Activated CD4-positive, alpha-beta T cell treated with anti-CD3 and anti-CD28 coated beads, Interleukin-2, amount 10 ng/mL, durations not matched to agents 7 days and 5 days (primary cell): ENCODE measurements at places on chromosomes 11 and 22. TPM values are rescaled to one million over a fixed set of nuclear protein-coding genes. Genes with fewer than 3 reads are reported as not detected.

GRCh38 chr11:61647529-61647928 is 32.7 kb upstream of the DAGLA start:
- no peaks in the 10 kb centered on the region for H3K36me3 ChIP-seq
- H3K27me3 ChIP-seq = peaks cover 2% of the 10 kb centered on the region
- no peaks in the 10 kb centered on the region for H3K4me1 ChIP-seq
- H3K27ac ChIP-seq = no peak overlapping the region

DNA sequence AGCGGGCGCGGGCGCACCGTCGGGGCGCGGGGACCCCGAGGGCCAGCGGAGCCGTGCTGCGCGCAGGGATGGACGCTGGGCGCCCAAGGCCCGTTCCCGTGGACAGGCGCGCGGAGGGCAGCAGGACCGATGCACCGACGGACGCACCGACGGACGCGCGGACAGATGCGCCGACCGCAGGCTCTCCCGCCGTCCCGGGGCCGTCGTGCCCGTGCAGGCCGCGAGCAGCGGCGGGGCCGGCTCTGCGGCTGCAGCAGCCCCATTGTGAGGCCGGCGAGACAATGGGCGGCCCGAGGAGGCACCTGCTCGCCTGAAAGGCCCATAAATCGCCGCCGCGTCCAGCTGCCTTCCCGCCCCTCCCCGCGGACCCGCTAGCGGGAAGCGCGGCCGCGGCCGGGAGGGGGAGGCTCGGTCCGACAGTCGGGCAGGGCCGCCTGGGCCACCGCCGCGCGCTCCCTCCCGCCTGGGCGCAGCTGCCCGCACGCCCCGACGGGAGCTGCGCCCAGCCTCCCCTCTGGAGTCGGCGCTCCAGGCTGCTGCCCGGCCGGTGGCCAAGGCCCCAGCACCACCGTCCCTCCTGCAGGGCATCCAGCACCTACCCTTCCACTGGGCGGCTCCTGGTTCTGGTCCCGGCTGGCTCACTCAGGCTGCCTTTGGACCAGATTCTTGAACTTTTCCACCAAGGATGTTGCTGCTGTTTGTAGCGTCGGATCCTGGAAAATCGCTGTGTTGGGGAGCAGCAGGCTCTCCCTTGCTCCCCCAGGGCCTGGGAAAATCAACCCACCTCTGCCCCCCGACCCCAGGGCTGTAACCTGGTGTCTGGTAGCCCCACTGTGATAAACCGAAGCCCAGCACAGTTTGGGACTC is 15.8 kb downstream of the CDKN1C start:
- H3K4me1 ChIP-seq = peaks cover 2% of the 10 kb centered on the region
- peaks cover 44% of the 10 kb centered on the region for H3K27me3 ChIP-seq
- no peak for DNase-seq
- no peak overlapping the region for H3K27ac ChIP-seq

GRCh38 chr11:60003729-60004128 is 13.3 kb upstream of the OOSP4B start:
- no peaks in the 10 kb centered on the region for H3K4me1 ChIP-seq
- no peak for DNase-seq
- H3K36me3 ChIP-seq = no peaks in the 10 kb centered on the region
- H3K27me3 ChIP-seq = peaks cover 1% of the 10 kb centered on the region
- H3K4me3 ChIP-seq = no peak overlapping the region

GRCh38 chr22:50584106-50585096 is 1.8 kb upstream of the CHKB start:
- no peak overlapping the region for H3K27ac ChIP-seq
- peaks cover 15% of the 10 kb centered on the region for H3K36me3 ChIP-seq
- peak overlapping the region; percentile 88 for H3K4me3 ChIP-seq
- peaks cover 25% of the 10 kb centered on the region for H3K4me1 ChIP-seq

- H3K36me3 ChIP-seq = no peaks in the 10 kb centered on the region
- peaks cover 29% of the 10 kb centered on the region for H3K27me3 ChIP-seq
- H3K4me3 ChIP-seq = no peak overlapping the region
- no peak for DNase-seq
These were observed 4.3 kb downstream of the FGF3 start for GRCh38 chr11:69814902-69815301.

DNA sequence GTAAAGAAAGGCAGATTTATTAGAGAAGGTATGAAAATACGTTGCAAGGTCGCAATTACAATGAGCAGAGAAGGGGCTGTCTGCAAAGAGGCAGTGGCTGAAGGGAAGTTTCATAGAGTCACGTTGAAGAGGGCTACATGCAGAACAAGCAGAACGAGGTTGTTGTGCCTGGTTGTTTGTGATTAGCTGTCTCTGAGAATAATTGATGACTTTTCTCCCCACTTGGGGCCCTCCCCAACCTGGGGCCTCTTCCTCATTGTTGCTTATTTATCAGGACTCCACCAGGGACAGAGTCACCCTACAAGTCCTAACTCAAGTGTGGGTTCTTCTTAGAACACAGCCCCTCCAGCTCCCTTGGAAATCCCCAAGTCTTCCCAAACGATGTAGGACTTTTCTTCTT is 29.1 kb downstream of the CSF2RB start:
- peaks cover 16% of the 10 kb centered on the region for H3K27me3 ChIP-seq
- H3K4me1 ChIP-seq = no peaks in the 10 kb centered on the region
- H3K4me3 ChIP-seq = no peak overlapping the region

GRCh38 chr11:95556342-95557163 is 233.0 kb downstream of the FAM76B start:
- no peaks in the 10 kb centered on the region for H3K27me3 ChIP-seq
- no peak for DNase-seq
- peaks cover 29% of the 10 kb centered on the region for H3K4me1 ChIP-seq

DNA sequence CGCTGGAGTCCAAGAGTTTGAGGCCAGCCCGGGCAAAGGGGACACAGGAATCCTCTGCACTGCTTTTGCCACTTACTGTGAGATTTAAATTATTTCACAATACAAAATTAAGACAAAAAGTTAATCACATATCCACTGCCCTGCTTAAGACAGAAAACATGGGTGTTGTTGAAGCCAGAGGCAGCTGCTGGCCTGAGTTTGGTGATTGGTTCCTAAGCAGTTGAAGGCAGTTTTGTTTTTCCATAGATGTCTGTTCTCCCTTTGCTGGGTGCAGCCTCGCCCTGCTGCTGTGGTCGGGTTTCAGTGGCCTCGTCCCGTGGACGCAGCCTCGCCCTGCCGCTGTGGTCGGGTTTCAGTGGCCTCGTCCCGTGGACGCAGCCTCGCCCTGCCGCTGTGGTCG is 70.2 kb upstream of the PPP6R3 start:
- no peaks in the 10 kb centered on the region for H3K4me1 ChIP-seq
- DNase-seq = no peak
- no peaks in the 10 kb centered on the region for H3K27me3 ChIP-seq
- no peak overlapping the region for H3K27ac ChIP-seq
- H3K4me3 ChIP-seq = no peak overlapping the region

DNA sequence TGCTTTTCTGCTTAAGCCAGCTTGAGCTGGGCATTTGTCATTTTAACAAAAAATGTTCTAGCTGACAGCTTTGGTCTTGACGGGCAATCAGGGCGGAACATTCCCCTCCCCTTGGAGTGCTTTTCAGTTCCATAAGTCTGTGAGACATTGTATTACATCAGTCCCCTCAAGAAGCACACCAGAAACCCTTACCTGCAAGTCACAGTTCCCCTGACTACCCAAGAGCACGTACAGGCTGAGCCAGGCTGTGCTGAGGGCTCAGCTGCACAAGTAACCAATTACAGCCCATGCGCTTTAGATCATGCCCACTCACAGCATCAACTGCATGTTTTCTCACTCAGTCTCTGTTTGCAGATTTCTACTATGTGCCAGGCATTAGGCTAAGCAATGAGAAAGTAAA is 19.1 kb downstream of the HIRA start:
- peaks cover 20% of the 10 kb centered on the region for H3K4me1 ChIP-seq
- H3K27ac ChIP-seq = no peak overlapping the region
- DNase-seq = no peak
- H3K4me3 ChIP-seq = no peak overlapping the region
- peaks cover 27% of the 10 kb centered on the region for H3K36me3 ChIP-seq

DNA sequence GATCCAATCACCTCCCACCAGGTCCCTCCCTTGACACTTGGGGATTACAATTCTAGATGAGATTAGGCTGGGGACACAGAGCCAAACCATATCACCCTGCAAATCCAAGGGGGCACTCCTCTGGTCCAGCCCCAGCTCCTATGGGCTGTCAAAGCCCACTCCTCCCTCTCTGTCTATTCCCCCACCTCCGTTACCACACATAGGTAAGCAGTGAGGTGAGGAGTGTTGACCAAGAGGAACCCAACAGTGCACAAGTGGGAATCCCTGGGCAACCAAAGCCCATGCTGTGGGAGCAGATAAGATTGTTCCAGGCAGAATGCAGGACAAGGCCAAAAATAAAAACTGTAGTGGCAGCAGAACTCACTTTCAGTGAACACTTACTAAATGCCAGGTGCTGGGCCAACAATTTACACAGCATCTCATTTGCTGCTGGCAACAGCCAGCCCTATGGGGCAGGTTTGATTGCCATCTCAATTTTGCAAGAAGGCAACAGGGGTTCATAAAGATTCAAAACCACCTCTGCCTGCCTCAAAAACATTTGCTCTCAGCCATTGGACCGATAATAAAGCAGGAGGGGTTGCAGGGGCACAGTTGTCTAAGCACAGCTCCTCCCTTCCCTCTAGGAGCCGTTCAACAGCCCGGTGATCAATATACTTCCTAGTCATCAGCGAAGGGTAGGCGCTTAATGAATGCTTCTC is 8.9 kb downstream of the SDF2L1 start:
- H3K27ac ChIP-seq = peak overlapping the region; percentile 92
- no peaks in the 10 kb centered on the region for H3K27me3 ChIP-seq
- DNase-seq = no peak
- peak overlapping the region; percentile 90 for H3K4me3 ChIP-seq

DNA sequence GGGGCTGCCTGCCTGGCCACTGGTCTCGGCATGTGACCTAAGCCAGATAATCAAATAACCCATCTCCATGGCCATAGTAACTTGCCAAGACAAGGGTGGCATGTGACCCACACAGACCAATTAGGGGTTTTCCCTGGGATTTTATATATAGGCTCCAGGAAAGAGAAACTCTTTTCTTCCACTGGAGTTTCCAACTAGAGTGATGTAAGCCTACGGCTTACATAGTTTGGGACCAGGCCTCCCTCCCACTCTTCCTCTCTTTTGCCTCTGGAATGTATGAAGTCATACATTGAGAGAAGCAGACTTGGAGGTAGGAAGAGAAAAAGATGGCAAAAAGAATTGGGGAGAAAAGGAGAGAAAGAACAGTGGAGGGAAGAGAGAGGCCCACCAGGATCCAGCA is 84.6 kb upstream of the LDLRAD3 start:
- H3K36me3 ChIP-seq = no peaks in the 10 kb centered on the region
- no peaks in the 10 kb centered on the region for H3K4me1 ChIP-seq
- H3K27me3 ChIP-seq = no peaks in the 10 kb centered on the region
- H3K27ac ChIP-seq = no peak overlapping the region
- no peak overlapping the region for H3K4me3 ChIP-seq
- DNase-seq = no peak

DNA sequence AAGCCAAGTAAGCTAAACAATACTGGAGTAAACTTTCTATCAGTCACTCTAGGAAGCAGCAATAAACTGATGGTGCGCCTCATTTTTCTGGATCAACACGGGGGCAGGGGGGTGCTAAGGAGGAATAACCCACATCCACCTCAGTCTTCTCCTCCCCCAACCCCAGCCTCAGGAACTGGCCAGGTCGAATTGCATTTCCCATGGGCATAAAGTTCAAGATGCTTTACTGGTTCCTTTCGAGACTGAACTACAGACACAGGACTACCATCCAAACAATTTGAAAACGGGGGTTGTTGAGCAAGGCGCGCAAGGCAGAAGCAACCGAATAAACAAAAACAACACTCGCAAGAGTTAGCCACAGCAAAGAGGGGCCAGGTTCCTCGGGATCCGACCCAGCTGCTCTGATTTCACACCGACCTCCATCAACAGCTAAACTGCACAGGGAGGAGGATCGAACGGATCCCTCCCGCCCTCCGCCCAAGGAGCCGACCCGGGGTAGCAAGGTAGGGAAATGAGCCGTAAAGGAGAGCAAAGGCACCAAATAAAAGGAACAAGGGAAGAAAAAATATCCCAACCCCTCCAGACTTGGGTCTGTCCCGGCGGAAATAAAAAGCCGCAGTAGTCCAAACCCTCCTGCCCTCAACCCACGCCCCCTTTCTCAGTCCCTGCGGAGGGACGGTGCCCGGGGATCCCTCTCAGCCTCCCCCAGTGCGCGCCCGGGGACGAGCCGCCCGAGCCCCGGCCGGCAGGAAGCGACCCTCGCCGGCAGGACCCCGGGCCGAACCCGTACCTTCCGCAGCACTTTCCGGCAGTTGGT is 801 bp downstream of the SESN3 start:
- no peaks in the 10 kb centered on the region for H3K27me3 ChIP-seq
- peak overlapping the region; percentile 92 for H3K27ac ChIP-seq
- peaks cover 25% of the 10 kb centered on the region for H3K36me3 ChIP-seq
- no peak overlapping the region for H3K4me3 ChIP-seq

GRCh38 chr11:88306785-88307184 is 30.8 kb downstream of the CTSC start:
- H3K36me3 ChIP-seq = peaks cover 90% of the 10 kb centered on the region
- H3K27me3 ChIP-seq = no peaks in the 10 kb centered on the region
- H3K27ac ChIP-seq = no peak overlapping the region
- peaks cover 34% of the 10 kb centered on the region for H3K4me1 ChIP-seq

- no peak overlapping the region for H3K4me3 ChIP-seq
- no peaks in the 10 kb centered on the region for H3K27me3 ChIP-seq
- H3K4me1 ChIP-seq = no peaks in the 10 kb centered on the region
- H3K36me3 ChIP-seq = peaks cover 20% of the 10 kb centered on the region
- no peak overlapping the region for H3K27ac ChIP-seq
- no peak for DNase-seq
These were observed 19.7 kb downstream of the SART1 start for GRCh38 chr11:65981101-65981740.

DNA sequence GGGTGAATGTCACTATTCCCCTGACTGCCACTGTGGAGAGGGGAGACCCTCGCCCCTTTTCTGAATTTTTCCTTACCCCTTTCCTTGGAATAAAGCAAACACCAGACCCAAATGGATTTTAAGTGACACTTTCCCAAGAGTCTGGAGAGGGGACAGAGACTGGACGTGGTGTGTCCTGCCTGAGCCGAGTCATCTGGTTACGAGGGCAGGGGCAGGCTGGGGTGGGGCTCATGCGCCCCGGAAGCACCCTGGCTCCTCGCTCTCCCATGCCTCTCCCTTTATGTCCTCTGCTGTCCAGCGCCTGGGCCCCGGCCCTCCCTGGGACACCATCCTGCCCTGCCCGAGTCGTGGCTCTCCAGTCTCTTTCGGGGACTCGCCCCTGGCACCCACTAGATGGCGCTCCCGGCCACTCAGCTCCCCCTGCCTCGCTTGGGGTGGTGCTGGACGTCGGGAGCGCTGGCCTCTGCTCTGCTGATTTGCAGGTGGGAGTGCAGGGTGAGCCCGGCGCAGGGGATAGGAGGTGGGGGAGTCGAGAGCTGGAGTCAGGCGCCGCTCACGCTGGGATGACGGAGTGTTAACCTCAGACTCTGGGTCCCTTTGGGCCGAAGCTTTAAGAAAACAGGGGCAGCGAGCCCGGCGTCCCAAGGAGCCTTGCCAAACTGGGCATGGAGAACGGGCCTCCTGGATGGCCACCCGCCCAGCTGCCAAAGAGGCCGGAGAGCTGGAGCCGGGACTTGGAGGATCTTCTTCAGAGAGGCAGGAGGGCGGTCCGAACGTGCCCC is 89.8 kb downstream of the RPS6KA4 start:
- peak overlapping the region; percentile 51 for H3K4me3 ChIP-seq
- H3K36me3 ChIP-seq = no peaks in the 10 kb centered on the region
- H3K27ac ChIP-seq = no peak overlapping the region

POGLUT3 gene
- 17.4 TPM for total RNA-seq

MRGPRE gene
- total RNA-seq = not detected

MB gene
- 0.20 TPM for total RNA-seq

ZBTB16 gene
- 7.4 TPM for total RNA-seq

ZNRF3 gene
- 0.72 TPM for total RNA-seq

C11orf68 gene
- 32.7 TPM for total RNA-seq

KCNJ1 gene
- total RNA-seq = not detected

PNPLA5 gene
- not detected for total RNA-seq

MS4A15 gene
- not detected for total RNA-seq
